ENCODE measurements at places on chromosomes 7 and 10.

DNA sequence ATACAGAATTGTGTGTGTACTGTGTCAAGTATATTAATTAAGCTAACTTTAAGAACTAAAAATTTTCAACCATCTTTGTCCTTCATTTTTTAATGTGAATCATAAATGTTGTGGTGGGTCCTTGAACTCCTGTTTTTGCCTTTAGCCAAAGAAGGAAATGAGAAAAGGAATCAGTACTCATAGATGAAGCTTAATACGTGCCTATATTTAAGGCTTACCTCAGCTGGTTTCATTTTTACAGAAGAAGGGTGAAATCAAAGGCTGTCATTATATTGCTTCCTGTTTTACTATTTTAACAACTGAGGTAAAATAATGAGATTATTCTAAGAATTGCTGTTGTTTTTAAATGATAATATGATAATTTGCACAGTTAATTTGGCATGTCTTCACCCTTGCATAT lies 6.3 kb upstream of the SNX13 start:
- DNase-seq: no peak

DNA sequence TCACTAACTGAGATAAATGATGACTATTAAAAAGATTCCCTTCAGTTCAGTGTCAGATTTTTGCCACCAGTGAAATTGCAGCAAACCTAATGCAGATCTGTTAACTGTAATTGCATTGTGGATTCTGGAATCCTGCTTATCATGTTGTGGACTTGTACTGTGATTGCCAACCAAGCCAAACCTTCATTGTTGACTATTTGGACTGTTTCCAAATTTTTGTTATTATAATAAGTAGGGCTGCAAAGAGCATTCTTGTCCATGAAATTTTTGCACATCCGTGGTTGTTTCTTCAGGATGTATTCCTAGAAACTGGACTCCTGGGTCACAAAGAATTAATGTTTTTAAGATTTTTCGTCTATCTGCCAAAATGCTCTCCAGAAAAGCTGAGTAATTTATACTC lies 281.6 kb upstream of the ZMIZ1 start:
- DNase-seq: no peak

DNA sequence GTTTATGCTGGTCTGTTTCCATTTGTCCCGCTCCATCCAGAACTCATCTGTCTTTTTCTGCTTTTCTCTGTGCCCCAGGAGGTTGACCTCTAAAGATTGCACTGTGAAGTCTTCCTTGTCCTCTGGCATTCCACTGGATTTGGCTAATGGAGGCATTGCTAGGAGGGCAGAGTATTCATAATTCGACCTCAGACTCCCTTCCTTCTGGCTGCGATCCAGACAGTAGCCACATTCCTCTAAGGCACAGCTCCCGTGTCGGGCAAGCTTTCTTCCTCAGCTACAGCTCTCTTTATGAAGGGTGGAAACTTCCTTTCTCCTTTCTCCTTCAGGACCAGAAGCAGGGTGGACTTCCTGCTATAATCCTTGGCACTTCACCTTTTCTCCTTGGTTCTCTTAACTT lies 175.9 kb downstream of the BAMBI start:
- no peak for DNase-seq

- no peak for DNase-seq
Measured at GRCh38 chr10:26914898-26915297, 54.1 kb upstream of the ABI1 start.

DNA sequence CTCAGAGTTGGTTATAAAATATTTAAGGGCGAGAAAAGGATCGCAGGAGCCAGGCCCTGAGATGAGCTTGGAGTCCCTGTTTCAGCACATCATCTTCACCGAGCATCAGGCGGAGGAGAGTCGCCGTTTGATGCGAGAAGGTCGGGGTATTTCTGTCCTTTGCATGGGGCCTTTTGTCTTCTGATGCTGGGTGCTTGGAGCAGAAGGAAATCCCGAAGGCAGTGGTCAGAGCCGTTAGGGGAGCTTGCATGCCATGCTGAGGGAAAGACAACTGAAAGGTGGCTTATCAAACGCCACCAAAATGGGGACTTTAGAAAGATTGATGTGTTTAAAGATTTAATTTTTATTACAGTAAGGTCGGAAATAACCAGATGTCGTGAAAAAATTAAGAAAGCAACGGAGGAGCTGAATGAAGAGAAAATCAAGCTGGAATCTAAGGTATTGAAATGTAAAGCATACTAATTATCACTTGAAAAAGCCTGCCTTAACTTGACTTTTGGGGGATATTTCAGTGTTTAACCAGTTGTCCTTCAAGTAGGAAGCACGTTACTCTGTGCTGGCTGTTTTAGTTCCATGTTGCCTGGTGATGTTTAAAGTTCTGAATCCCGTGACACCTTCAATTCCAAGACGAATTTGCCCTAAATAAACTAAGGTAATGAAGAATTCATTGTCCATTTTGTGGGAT lies 845 bp downstream of the CCDC172 start:
- DNase-seq: no peak

- DNase-seq: no peak
Measured at GRCh38 chr10:98852686-98853085, 383.0 kb downstream of the HPSE2 start.

DNA sequence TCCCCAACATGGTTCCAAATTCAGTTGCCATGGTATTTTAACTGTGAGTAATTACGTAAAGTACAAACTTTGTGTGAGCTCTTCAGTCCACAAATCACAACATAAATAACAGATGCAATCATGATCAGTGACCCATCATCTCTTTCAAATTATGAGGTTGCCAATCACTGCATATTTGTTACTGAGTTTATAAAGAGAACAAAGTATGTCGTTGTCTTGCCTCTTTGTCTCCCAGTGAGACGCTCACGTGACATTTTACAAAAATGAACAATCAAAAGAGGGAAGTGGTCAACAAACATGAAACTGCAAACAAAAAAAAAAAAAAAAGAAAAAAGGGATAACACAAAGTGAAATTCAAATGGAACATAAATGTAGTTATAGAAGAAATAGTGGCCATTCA lies 122.7 kb upstream of the PDSS1 start:
- DNase-seq: peak; percentile 32

- DNase-seq: no peak
Measured at GRCh38 chr7:16779051-16779450, 25.5 kb downstream of the TSPAN13 start.

GRCh38 chr10:102668326-102669107 lies 24.2 kb downstream of the TRIM8 start:
- DNase-seq: no peak

DNA sequence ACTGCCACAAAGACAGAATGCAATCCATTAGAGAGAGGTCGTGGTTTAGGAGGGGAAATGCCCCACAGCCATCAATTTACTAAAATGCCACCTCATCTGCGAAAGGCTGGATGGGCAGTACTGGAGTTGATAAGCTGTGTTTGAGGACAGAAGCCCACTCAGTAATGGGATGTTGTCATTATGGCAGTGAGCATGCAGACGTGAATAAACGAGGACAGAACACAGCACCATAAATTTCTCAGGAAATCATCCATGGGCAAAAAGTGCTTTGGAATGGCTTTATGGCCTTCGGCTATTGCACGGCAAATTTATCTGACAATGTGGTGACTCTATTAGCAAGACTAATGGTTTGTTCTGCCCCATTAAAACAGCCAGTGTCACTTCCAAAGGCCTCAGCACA lies 15.9 kb upstream of the C10orf53 start:
- DNase-seq: no peak

DNA sequence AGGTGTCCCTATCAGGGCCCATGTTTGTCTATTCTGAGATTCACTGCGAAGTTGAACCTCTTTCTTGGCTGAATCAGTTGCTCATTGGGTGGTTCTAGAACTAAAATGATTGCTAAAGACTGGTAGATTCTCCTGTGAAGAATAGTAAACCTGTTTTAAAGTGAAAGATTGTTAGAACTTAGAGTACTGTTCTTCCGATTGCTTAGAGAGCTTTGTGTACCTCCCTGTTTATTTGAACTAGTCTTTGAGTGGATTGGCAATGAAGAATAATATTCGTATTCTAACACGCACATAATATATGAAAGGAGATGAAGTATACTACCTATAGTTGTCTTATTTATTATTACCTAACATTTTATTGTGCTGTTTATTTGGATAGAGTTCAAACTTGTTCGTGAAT lies 124.8 kb upstream of the RPA3 start:
- DNase-seq: no peak
